ENCODE measurements at places on chromosomes 12 and 14.

DNA sequence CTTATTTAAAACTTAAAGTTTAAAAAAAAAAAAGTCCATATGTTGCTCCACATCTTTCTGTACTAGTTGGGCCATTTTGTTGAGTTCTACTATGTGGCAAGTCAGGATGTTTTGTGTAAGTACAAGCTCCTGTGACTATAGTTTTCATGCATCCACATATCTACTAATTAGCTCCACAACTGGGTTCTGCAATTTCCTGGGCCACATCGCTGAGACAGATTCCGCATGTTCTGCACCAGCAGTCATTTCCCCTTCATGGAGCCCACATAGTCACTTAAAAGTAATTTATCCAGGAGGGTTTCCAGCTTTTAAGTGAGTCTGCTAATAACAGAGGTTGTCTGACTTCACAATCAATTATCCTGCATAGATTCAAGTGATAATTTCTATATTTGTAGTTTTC is 461.4 kb downstream of the ZFP36L1 start:
- DNase-seq, result peak; percentile 30

DNA sequence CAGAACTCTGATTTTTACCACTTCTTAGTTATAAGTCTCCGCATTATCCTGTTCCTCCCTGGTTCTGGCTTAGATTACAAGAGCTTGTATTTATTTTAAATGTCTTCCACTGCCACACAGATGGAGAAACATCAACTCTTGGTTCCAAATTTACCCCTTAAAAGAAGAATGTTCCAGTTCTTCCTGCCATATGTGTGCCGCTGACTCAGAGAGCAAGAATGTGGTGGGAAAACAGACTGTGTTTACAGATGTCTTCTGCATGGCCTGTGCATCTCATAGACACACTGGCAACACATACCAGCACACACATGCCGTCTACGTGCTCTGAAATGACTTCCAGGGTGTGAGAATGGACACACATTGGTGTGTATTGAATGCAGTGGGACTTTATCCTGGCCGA is 383.0 kb downstream of the LRIG3 start:
- no peak for DNase-seq

DNA sequence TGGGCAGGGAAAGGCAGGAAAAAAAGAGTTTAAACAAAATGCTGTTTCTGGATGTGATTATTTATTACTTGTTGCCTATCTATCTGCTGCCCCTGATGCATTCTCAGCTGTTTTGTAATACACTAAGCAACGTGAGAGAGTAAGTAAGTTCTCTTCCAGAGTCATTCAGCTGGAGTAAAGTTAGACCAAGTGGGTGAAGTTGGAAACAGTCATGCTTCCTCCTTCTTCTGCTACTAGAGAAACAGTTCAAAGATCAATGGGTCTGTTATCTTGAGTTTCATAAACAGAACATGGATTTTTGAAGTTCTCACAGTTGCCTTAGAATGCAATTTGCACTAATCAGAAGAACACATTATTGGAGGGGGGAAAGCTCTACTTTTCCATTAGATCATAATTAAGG is 279.3 kb downstream of the EGLN3 start:
- DNase-seq, result no peak

GRCh38 chr12:123928274-123928865 is 44.3 kb downstream of the CCDC92 start:
- no peak for DNase-seq

- DNase-seq, result no peak
Observed at GRCh38 chr12:47754126-47754525, 4.6 kb downstream of the RAPGEF3 start.

- DNase-seq, result no peak
Observed at GRCh38 chr14:26286913-26287205, 311.0 kb downstream of the NOVA1 start.

- no peak for DNase-seq
Observed at GRCh38 chr12:92425165-92425564, 277.6 kb upstream of the PLEKHG7 start.
